ENCODE measurements at places on chromosomes 5 and 9.

GRCh38 chr9:95609426-95609825 is 92.7 kb upstream of the PTCH1 start:
- no peak for DNase-seq

DNA sequence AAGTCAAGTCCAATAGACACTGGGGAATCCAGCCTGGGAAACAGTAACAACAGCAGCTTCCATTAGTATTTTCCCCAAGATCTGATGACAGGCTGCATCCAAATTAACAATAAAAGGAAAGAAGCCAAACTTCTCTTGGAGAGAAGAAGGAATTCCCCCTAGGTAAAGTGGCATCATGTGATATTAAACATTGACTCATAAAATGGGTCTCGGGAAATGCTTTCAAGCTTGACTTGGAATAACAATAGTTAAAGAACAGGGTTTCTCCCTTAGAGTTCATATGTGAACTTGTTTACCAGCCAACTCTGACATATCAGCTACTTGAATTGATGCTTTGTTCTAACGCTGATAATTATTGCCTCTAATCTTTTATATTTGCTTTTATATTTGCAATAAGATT is 45.4 kb downstream of the ENTREP1 start:
- DNase-seq = no peak

DNA sequence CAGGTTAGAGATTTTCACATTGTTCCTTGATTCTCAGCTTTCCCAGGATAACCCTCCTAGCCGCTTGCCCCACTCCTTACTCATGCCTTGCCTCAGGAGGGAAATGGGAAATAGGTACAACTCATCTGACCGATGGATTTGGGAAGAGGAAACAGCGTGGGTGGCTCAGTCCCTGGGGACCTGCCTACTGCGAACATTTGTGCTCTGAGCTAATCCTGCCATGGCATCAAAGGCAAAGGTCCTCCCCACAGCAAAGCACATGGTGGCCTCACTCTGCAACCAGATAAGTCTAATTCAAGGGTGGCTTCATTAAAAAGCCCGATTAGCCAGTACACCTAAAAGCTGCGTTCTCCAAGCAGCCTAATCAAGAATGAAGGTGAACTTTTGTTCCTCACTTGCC is 82.4 kb upstream of the ADRA1B start:
- DNase-seq = no peak

- no peak for DNase-seq
Observed at GRCh38 chr9:31394015-31394473, 990.4 kb upstream of the ACO1 start.

- DNase-seq = no peak
Observed at GRCh38 chr9:12719431-12719830, 26.2 kb downstream of the TYRP1 start.

- no peak for DNase-seq
Observed at GRCh38 chr5:171369056-171369455, 18.6 kb upstream of the NPM1 start.

GRCh38 chr9:33166231-33167083 is 679 bp downstream of the B4GALT1 start:
- peak; percentile 29 for DNase-seq

DNA sequence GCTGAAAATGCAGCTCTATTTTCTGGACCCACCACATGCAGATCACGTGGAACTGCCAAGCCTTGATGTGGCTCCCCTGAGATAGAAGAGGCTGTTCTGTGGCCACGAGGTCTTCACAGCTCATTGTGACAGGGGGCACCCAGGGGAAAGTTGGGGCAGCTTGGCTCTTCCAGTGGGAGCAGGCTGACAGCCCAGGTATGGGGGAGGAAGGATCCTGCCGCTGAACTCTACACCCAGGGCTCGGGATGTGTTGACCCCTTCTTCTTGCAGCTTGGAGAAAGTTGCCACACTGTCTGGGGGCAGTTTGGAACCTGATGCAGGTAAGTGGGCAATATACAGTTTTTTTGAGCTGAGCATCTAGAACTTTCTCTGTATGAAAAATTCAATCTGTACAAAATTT is 133.6 kb upstream of the PITX1 start:
- DNase-seq = no peak

- DNase-seq = no peak
Observed at GRCh38 chr5:177146891-177147638, 13.5 kb downstream of the NSD1 start.

- no peak for DNase-seq
Observed at GRCh38 chr5:27093279-27093678, 54.9 kb upstream of the CDH9 start.

GRCh38 chr9:33884856-33885701 is 68.1 kb downstream of the UBE2R2 start:
- no peak for DNase-seq

DNA sequence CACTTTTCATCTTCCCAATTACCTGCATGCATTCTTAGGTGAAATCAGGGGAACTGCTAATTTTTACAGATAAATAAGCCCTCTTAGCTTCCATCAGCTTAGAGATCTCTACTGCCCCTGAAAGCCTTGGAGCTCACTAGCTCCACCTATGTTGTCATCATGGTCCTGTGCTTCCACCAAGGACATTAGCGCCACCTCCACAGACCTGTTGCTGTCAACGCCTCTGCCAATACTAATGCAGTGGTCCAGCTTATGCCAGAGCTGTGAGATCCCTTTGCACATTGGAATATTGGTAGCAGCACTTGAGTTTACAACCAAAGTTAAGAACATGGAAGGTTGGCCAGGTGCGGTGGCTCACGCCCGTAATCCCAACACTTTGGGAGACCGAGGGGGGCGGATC is 7.7 kb upstream of the SHISAL2B start:
- no peak for DNase-seq

- DNase-seq = no peak
Observed at GRCh38 chr5:8908055-8908683, 637.7 kb downstream of the SEMA5A start.

DNA sequence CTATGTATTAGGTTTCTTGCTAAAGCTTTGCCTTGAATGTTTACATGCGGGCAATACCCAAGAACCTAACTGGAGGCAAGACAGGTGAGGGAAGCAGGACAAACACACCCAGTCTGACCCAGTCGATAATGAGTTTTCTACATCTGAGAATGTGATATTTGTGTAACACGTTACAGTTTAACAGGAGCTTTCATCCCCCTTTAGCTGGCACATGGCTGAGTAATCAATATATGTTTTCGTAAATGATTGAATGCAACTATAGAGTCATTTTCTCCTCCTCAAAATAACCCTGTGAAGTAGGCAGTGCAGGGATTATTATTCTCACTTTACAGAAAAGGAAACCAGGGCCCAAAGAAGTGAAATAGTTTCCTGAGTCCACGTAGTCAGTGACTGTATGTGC is 84.7 kb upstream of the HTR4 start:
- DNase-seq = no peak

DNA sequence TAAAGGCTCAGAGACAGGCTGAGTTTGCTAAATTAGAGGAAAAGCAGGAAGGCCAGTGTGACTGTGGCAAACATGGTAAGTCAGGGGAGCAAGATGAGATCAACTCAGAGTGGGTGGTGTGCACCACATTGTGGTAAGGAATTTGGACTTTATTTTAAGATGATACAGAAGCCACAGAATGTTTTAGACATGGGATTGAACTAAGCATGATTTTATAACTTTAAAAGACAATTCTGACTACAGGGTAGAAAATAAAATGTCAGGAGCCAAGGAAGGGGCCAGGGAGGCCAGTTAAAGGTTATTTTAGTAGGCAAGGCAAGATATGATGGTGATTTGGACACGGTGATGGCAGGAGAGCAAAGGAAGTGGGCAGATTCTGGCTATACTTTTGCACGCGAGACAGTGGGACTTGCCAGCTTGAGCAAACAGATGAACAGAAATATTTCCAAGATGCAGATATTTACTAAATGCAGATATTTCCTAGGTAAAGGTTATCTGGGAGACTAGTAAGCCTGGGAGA is 53.9 kb downstream of the TSSK1B start:
- no peak for DNase-seq

GRCh38 chr9:98867103-98867428 is 59.6 kb downstream of the GALNT12 start:
- DNase-seq = no peak

DNA sequence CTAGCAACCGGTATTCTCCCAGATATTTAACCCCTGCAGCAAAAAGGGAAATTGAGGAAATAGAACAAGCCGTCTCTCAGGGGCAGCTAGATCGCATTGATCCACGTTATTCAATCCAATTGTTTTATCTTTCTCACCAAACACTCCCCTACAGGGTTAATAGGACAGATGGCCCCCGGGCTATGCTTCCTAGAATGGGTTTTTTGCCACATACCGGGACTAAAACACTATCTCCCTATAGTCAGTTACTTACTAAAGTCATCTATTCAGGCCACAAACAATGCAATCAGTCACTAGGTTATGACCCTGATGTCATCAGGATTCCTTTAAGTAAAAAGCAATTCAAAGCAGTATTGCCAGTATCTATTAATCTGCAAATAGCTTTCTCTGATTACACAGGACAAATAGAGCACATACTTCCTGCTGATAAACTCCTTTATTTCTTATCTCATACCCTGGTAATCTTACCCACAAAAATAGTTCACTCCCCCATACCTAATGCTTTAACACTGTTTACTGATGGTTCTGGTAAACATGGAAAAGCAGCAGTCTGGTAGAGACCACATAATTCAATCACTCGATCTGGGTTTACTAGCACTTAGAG is 159.0 kb downstream of the CPLANE1 start:
- no peak for DNase-seq

DNA sequence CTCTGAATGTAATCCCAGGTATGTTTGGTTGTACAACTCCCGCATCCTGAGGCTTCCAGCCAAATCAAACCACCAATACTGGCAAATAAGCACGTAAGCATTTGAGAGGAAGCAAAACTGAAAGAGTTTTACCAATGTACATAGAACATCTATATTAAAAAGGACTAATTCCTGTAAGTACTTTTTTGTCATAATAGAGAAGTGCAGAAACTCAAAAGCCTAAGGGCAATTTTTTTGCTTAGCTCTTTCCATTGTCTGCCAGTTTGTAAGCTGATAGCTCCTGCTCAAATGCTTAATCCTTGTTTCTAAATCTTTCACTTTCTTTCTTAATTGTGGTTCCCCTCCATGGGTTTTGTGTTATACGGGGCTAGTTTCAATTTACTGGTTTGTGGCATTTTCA is 1151.8 kb downstream of the CDH12 start:
- no peak for DNase-seq

DNA sequence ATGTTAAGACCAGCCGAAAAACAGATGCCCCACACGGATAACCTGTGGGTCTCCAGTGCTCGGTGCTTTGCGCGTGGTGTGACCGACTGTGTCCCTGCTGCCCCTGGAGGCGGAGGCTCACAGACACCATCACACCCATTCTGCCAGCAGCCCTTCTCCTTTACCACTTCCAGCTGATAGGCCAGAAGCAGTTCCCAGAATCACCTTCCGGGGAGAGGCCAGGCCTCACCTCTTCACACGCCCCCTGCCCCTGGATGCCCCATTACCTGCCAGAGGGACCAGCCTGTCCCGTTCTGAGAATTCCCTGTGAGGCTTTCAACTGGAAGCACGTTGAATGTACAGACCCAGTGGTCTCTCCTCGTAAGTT is 21.6 kb upstream of the LRRC14B start:
- no peak for DNase-seq

DNA sequence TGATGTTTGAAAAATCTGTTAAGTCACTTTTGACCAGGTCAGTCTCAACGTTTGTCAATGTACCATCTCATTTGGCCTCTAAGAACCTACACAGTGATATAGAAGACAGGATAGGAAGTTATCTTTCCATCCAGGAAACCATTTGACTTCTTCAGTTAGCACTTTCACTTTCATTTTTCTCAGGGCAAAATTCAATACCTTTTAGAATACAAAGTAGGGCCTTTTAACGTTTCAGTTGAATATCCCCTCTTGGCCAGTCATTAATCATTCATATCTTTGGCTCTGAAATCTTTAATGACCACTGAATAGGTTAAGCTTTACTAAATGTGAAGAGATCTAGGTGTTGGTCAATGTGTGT is 101.1 kb upstream of the GNAQ start:
- DNase-seq = no peak

DNA sequence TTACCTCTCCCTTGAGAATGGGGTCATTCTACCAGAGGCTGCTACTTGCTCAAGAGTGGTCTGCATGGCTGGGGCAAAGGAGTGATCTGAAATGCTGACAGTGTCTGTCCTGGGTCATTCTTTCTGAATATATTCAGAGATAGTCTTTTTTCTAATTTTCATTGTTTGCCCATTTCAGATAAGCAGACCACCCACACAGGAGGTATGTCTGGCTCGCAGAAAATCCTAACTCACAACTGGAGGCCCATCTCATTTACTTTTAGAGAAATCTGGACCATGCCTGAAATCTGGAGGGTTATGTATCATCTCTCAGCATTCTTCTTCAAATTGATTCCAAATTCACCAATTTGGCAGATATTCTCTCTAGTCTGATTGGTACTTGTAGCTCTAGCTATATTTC is 227.6 kb downstream of the SEC61B start:
- no peak for DNase-seq

DNA sequence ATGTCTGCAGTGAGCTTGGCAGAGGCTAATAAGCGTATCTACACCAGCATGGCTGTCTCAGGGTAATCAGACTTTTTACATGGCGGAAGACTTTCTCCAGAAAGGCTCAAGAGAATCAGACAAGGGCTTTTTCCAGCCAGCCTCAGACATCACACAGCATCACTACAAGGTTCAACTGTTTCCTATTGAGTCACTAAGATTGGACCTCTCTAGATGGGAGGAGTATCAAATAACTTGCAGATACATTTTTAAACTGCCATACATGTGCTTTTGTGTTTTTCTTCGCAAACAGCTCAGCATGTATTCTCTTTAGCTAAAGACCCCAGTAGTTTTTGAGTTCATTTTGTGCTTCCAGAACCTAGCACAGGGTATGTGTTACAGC is 22.9 kb upstream of the PIK3R1 start:
- no peak for DNase-seq

DNA sequence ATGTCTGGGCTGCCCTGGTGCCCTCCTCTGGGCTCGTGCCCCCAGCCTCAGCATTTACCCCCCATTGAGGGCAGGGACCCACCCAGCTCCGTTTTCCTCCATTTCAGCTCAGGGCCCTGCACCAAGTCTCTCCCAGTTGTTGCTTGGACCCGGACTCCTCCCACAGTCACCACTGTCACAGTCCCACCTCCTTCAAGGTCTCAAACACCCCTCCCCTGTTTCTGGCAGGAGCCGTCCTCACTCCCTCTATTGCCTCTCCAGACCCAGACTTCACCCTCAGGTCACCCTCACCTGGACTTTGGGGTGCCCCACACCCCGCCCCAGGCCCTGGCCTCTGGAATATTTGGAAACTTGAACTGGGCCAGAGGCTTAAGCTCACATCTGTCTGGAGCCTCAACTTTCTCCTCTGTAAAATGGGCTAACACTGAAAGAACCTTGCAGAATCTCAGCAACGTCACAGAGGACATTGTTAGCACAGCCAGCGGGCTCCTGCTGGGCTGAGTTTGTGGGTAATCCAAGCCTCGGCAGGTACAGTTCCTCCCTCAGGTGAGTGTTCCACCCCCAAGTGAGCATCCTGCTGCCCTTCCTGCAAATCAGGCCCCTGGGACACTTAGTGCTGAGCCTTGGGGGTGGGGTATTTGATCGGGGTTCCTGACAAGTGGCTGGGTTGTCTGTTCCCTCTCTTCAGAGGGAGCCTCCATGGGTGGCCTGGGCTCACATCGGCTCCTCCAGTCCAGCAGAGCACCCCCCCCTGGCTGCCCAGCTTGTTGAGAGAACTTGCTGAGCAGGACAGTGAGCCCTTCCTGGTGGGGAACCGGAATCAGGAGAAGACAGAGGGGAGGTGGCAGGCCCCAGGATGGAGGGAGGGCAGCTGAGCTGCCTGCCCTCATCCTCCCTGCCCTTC is 130.1 kb downstream of the C9orf50 start:
- DNase-seq = no peak

- DNase-seq = no peak
Observed at GRCh38 chr5:123340928-123341327, 82.3 kb downstream of the CEP120 start.

Measured in stimulated activated CD4-positive, alpha-beta T cell treated with anti-CD3 and anti-CD28 coated beads, Interleukin-4, amount 100 ng/mL, for 4 hours (primary cell).